ENCODE measurements at places on chromosomes 4 and X.

DNA sequence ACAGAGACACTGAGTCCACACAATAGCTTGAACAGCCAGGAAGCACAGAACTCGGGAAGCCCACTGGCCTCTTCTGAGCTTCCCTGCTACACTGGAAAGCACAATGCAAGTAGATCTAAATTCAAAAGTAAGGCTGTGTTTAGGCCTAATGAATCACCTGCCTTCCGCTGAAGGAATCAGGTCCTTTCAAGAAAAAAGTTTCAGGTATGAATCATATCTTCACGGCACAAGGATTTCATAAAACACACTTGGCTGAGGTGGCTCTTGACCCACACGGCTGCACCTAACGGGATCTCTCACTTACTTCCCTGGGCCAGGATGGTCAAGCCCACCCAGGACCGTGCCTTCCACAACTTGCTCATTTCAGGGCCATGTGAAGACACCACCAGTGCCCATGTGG, 59.3 kb downstream of the IRF2 start:
- no peak for DNase-seq

GRCh38 chr4:159639671-159640323, 536.9 kb downstream of the RAPGEF2 start:
- DNase-seq, result no peak

DNA sequence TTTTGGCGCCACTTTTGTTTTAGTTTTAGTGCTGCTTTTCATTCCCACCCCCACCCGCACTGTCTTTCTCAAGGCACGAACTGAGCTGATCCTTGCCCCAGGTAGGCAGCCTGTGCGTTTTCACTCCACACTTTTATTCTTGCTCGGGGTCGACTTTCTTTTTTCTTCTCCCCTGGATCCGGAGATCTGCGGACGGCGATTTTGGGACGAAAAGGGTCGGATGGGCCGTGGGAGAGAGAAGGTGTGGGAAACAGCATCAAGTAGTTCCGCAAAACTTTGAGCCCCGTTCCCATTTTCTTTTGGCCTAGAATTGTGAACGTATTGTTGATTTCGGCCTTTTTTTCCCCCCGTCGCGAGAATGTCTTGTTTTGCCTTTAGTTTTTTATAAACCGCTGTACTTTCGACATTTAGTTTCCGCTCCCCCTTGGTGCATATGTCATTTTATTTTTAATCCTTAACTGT, 531 bp downstream of the STAG2 start:
- DNase-seq, result no peak

DNA sequence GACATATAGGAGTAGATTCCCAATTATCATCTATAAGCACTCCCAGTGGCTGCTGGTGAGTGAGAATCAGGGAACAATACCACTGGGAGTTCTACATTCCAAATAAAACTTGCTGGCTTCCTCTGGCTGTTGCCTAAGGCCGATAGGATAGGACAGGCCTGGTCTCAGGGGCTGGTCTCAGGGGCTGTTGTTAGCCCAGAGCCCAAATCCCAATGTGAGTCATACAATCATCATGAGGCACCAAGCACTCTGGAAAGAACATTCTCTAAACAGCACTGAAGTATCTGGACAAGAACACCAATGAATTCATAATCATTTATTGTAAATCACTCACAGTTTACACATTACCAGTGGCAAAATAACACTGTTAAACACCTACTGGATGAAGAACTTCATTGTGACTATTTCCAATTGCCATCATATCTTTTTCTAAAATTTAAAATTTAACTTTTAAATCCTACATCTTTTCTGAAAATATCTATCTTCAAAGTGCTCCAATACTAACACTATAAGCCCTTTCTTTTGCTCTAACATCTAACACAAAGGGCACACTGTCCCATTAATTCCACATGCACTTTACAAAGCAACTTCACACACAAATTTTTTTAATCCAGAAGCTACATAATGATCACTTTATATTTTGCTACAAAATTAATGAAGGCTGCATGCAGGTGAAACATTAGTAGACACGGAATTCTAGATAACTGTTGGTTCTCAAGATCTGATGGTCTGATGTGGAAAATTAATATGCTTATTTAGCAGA, 67.6 kb upstream of the TMEM150C start:
- DNase-seq, result no peak

DNA sequence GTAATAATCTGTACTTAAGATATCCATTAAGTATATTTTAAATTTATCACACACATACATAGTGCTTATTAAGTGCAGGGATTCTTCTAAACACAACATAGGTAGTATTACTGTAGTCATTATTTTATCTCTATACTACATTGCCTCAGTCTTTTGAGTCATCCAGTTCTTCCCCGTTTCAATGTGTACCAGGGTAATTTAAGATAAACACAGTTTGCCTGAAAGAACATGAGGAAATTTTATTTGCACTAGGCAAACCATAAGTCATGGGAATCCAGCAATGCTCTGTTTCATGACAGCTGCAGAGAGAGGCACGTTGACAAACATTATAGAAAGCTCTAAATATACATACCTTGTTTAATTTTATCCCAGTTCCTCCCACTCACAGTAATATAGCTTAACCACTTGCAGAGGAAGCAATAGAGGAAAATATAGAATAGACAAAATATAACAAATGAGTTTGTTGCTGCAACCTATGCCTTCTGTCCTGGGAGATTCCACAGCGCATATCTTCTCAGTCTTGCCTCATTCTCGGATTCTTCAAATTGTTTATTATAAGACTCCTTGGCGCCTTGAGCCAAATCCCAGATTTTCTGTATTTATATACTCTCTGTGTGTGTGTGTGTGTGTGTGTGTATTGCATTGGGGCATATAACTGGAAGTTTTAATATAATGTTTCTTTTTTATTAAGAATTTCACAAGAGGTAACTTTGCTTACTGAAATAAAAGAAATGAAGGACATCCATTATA, 258.6 kb downstream of the FAM133A start:
- no peak for DNase-seq

DNA sequence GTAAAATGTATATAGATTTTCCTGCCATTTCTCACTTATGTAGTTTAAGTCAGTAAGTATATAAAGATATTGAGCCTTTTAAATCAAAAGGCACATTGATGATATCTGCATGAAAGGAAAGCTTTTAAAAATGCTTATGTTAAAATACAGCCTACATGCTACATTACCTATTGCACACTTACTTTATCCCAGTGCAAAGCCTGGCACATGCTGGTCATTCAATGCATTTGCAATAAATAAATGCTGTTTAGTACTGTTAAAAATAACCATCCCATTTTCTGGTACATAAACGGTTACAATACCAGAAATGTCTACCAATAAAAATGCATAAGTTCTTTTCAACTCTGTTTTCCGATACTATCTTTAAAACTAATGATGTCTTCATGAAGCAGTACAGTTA, 22.1 kb upstream of the SPATA4 start:
- DNase-seq, result no peak

DNA sequence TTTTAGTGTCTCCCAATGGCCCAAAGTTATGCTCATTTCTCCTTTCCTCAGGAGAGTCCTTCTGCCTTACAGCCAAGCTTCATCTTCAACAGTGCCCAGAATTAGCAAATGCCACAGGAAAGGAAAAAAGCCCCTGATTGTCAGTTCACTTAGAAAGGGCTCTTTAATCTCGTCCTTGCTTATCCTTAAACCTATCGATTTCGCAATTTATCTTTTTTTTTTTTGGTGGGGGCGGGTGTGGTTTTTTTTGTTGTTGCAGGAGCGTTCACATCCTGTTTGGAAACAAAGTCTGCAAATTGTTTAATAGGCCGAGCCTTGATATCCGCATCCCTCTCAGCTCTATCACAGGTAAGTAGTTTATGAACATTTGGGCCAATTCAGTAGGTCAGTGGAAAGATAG, 20.2 kb downstream of the TRPC5OS start:
- no peak for DNase-seq
